ENCODE measurements at places on chromosomes 7 and 10.

DNA sequence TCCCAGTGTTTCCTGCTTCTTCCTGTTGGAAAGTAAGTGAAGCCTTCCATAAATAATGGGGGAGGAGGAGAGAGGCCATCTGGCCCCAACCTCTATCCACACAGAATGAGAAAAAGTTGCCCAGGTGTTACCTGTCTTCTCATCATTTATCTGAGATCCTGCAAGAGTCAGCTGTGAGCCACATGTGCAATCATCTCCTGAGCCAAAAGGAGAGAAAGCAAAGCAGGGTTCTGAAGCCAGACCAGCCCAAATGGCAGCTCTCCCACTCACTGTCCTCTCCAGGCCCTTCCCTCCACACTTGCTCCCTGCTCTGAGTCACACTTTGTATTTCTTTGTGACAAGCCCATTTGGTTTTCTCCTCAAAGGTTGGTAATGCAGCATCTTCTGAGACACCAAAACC is 65.9 kb downstream of the FAM204A start:
- DNase-seq, result no peak

DNA sequence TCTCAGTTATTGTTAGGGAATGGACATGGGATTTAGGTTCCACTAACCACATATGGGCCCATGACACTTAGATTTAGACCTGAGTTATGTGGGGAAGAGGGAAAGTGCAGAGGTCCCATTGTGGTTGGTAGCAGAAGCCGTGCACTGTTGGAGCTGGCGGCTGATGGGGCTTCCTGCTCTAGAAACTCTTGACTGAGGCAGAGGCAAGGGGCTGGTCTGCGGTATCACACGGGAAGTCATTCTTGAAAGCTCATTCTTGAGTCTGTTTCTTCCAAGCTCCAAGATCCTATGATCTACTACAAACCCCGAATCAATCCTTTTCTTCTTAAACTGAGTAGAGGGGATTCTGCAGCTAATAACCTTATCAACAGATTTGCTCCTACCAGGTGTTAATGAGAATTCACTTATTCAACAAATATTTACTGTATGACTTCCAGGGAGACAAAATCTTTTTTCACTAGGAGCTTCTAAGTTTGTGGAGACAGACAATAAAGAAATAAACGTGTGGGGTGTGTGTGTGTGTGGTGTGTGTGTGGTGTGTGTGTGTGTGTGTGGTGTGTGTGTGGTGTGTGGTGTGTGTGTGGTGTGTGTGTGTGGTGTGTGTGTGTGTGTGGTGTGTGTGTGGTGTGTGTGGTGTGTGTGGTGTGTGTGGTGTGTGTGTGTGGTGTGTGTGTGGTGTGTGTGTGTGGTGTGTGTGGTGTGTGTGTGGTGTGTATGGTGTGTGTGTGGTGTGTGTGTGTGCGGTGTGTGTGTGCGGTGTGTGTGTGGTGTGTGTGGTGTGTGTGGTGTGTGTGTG is 57.1 kb downstream of the AOC1 start:
- DNase-seq, result no peak

DNA sequence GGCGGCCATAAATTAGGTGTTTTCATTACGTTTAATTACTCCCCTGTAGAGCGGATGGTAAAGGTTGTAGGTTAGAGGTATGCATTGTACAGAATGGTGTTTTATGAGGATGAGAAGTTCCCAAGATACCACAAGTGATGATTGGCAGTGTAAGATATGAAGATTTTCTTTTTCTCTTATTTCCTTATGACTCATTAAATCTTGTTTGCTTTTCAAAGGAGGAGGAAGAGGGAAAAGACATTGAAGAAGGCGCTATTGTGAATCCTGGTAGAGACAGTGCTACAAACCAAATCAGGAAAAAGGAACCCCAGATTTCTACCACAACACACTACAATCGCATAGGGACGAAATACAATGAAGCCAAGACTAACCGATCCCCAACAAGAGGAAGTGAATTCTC is 133.9 kb downstream of the AASS start:
- no peak for DNase-seq

GRCh38 chr10:68184546-68184945 is 47.4 kb downstream of the ATOH7 start:
- DNase-seq, result no peak

- peak; percentile 78 for DNase-seq
Observed at GRCh38 chr7:81845744-81846241, 75.9 kb upstream of the HGF start.

DNA sequence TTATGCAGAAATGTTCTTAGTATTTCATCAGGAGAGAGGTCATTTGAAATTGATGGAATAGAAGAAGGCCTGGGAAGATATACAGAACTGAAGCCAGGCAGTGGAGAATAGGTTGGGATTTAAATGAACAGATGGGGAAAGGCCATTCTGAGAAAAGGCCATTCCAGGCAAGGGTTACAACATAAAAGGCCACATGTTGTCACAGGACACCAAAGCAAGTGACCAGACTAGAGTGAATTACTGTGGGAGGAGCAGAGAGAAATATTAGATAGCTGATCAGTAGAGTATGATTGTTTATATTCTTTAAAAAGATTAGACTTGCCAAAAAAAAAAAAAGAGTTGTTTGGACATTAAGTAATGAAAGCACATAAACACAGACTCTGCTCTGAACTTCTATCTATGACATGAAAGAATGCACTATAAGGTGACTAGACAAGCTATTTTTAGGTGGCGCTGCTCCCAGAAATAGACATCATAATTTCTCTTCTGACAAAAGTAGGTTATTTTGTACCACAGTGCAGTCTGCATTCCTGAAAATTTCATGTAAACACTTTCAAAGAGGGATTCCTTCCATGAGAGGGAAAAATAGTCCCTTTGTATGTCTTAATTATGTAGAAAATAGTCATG is 55.2 kb upstream of the DKK1 start:
- no peak for DNase-seq

- DNase-seq, result no peak
Observed at GRCh38 chr10:124864421-124865193, 63.0 kb downstream of the ABRAXAS2 start.

- DNase-seq, result no peak
Observed at GRCh38 chr7:12596225-12596790, 25.8 kb downstream of the SCIN start.

GRCh38 chr7:39847227-39847626 is 102.8 kb upstream of the CDK13 start:
- DNase-seq, result no peak

All from NCI-H187 (cell line).